ENCODE measurements at places on chromosomes 11 and 22. TPM values are rescaled to one million over a fixed set of nuclear protein-coding genes. Genes with fewer than 3 reads are reported as not detected.

GRCh38 chr11:28773606-28774005 lies 665.4 kb downstream of the METTL15 start:
- no peak for DNase-seq

GRCh38 chr22:45644714-45645113 lies 26.9 kb upstream of the ATXN10 start:
- no peak for DNase-seq

- DNase-seq: no peak
Measured at GRCh38 chr22:42979606-42980005, 35.3 kb downstream of the PACSIN2 start.

DNA sequence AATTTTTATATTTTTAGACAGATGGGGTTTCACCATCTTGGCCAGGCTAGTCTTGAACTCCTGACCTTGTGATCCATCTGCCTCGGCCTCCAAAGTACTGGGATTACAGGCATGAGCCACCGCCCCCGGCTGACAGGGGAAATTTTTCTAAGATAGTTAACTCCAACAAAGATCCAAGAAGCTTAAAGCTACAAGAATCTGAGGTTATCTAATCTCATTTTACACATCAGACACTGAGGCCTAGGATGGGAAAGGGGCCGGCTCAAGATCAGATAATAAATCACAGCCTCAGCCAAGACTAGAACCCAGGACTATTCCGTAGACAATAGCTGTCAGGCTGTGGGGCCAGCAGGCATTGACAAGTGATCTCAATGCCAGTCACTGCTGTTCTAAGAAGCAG lies 94.0 kb downstream of the AMBRA1 start:
- DNase-seq: no peak

- DNase-seq: no peak
Measured at GRCh38 chr11:46306296-46306853, 28.9 kb downstream of the CREB3L1 start.

GRCh38 chr11:11963842-11964773 lies 44.3 kb downstream of the DKK3 start:
- no peak for DNase-seq

GRCh38 chr11:128367573-128367972 lies 219.8 kb downstream of the ETS1 start:
- no peak for DNase-seq

- DNase-seq: no peak
Measured at GRCh38 chr11:121688055-121688491, 235.3 kb upstream of the SORL1-AS1 start.

- no peak for DNase-seq
Measured at GRCh38 chr22:25582946-25583345, 18.5 kb downstream of the GRK3 start.

- peak; percentile 70 for DNase-seq
Measured at GRCh38 chr11:119108146-119108856, 1.2 kb downstream of the C2CD2L start.

- no peak for DNase-seq
Measured at GRCh38 chr22:37409459-37410050, 17.7 kb downstream of the ELFN2 start.

DNA sequence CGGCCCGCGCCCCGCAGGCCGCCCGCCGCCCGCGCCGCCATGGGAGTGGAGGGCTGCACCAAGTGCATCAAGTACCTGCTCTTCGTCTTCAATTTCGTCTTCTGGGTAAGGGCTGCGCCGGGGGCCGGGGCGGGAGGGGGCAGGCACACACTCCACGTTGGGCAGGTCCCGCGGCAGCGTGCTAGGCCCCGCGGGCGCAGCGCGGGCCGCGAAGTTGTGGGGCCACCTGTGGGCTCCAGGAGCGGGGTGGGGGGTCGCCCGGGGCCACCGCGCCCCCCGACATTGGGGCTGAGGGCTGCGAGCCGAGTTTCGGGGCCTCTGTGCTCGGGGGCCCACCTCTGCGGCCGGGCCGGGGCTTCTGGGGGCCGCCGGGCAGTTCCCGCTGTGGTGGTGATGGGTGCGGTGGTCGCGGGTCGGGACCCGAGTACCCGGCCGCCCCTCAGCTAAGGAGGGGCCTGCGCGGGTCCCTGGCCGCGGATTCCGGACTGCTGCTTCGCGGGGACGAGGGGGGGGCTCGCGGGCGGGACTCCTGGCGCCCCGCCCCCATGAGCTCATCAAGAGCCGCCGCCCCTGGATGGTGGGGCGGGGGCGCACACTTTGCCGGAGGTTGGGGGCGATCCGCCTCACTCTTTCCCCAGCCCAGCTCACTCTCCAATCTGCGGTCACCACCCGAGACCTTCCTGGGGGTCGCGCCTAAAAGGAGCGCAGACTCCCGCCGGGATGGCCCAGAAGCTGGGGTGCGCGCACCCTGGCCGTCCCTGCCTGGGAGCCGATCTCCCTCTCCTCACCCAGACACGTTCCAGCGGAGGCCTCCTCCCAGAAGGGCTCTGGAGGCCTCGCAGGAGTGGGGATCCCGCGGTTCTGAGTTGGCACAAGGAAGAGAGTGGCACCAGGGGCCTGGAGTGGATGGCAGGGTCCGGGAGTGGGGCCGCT lies 667 bp downstream of the CD81 start:
- peak; percentile 73 for DNase-seq

GRCh38 chr22:32083814-32084213 lies 40.8 kb downstream of the SLC5A1 start:
- no peak for DNase-seq

- DNase-seq: no peak
Measured at GRCh38 chr11:19392321-19392720, 151.6 kb upstream of the E2F8 start.

GRCh38 chr11:130866831-130867230 lies 49.4 kb downstream of the SNX19 start:
- no peak for DNase-seq

DNA sequence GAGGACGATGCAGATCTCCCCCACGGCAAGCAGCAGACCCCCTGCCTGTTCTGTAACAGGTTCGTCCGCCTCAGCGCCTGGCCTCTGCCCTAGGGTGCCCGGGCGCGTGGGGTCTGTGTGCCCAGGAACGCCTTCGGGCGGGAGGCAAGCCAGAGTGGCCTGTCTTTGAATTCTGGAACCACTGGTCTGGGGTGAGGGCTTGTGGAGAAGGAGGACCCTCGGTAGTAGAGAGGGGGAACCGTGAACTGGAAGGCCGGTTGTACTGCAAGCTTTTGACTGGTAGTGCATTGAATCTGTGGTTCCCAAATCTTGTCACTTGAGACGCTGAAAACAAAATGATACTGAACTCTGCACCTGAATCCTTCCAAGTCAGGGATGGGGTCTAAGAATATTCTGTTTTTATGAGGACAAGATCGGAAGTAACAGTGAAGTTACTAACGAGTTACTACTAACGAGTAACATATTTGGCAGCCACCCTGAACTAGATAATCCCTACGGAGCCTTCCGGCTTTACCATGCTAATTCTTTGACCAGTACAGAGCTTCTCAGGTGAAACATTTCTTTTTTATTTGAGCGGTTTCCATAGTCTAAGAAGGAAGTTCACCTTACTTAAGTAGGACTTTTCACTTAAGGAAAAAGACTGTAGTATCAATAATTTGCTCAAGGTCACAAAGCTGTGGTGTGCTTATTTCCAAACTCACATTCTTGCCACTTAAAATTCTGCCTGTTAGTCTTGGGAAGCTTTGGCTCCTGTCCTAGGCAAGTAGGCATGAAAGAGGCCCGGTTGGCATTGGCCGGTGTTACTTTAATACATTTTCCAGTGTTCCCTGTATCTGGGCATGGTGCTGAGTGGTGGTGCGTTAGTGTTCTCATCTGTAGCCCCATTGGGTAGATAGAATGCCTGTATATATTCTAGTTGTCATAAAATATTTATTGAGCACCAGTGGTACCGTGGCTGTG lies 860 bp downstream of the PRMT3 start:
- no peak for DNase-seq

GRCh38 chr11:118198370-118198769 lies 21.9 kb upstream of the SCN2B start:
- peak; percentile 77 for DNase-seq

GRCh38 chr11:78952890-78953289 lies 378.2 kb upstream of the NARS2 start:
- no peak for DNase-seq

DNA sequence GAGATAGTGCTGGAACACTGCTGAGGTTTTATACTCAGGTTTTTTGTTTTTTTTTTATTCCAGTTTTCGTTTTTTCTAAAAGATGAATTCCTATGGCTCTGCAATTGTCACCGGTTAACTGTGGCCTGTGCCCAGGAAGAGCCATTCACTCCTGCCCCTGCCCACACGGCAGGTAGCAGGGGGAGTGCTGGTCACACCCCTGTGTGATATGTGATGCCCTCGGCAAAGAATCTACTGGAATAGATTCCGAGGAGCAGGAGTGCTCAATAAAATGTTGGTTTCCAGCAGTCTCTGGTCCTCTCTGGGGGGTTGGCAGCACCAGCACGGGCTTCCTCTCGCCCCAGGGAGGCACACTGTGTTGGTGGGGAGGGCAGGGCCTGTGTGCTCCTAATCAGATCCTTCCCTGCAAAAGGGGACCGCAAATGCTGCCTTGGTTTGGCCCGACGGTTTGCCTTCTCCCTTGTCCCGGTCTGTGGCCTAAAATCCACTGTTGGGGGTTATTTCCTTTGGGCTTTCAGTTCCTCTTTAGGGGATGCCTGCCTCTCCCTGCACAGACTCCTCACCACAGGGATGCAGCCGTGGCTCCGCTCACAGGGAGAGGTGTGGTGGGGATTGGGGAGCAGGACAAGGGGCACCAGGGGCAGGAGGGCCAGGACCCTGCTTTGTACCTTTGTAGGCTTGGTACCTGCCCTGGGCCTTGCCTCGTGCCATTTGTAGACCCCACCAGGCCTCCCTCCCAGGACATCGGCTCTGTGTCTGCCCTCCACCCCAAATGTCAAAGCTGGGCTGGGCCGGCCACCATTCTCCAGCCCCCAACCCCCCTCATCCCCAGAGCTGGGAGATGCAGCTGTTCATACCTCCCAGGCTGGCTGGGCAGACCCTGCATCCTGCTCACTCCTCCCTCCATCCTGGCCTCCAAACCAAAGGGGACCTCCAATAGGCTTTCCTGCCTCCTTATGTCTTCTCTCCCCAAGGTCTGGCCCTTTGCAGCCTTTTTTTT lies 13.5 kb downstream of the MCAT start:
- no peak for DNase-seq

- DNase-seq: peak; percentile 87
Measured at GRCh38 chr11:11798586-11799438, 43.0 kb upstream of the USP47 start.

DNA sequence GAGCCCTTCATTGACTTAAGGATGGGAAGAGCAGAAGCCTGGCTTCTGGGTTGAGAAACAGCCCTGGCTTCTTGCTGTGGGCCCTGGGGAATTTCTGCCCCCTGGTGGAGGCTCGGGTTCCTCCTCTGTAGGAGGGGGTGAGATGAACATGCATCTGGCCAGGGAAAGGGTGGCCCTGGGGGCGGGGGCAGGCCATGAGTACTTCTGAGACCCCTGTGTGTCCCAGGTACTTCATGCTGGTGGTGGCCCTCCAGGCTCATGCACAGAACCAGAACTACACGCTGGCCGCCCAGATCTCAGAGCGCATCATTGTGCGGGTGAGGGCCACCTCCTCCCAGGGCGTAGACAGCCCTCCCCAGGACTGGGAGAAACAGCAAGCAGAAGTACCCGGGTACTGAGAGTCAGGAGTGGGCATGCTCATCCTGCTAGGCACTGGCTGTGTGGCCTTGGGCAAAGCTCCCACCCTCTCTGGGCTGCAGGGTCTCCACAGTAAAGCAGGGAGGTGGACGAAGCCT lies 15.8 kb downstream of the TMEM258 start:
- no peak for DNase-seq

DNA sequence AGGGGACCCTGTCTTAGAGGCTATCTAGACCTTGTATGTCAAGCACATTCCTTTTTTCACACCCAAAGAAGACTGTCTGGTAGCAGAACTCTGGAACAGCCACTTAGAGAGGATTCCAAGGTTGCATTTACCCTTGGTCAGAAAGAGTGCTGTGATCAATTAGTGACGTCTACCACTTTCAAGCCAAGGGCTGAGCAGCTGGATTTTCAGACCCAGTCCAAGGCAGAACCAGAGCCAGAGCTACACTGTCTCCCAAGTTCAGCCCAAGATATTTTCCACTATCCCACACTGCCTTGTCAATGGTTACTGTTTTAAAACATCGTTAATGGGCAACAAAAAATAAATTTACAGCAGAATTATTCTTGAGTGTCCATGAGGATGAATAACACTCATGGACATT lies 24.0 kb downstream of the ABCC8 start:
- DNase-seq: no peak

DNA sequence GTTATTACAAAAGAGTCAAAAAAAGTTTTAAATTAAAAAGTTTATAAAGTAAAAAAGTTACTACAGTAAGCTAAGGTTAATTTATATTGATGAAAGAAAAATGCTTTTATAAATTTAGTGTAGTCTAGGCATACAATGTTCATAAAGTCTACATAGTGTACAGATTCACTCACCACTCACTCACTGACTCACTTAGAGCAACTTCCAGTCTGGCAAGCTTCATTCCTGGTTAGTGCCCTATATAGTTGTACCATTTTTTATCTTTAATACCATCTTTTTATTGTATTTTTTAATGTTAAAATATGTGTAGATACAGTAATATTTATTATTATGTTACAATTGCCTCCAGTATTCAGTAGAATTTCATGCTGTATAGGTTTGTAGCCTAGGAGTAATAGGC lies 2.6 kb upstream of the MMP10 start:
- DNase-seq: no peak

DNA sequence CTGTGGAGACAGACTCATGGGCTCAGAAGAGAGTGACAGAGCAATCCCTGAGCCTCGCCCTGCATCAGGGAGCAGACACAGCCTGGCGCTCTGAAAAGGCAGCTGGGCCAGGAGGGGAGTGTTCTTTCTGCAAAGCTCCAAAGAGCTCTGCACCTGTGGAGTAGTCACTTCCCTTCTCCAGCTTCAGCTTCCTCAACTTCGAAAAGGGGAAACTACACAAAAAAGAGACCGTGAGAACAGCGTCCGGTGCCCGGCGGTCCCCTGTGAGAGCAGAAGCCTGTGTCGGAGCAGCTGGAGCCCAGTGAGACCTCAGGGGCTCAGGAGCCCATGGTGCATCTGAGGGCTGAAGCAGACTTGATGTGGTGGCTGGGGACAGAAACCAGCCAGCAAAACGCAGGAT lies 35.1 kb downstream of the TP53I11 start:
- no peak for DNase-seq

GRCh38 chr11:59423835-59424234 lies 2.4 kb downstream of the OR5A2 start:
- no peak for DNase-seq

The TCP11L1 gene
- total RNA-seq: 12.7 TPM

The HORMAD2 gene
- total RNA-seq: not detected

The E2F8 gene
- total RNA-seq: 3.0 TPM

The CECR2 gene
- 10.0 TPM for total RNA-seq

The LPXN gene
- total RNA-seq: 14.7 TPM

The CST6 gene
- 1.1 TPM for total RNA-seq

The OSBP2 gene
- 4.3 TPM for total RNA-seq

The THAP12 gene
- total RNA-seq: 51.4 TPM

The MMP13 gene
- not detected for total RNA-seq

The ANGPTL5 gene
- total RNA-seq: not detected

The OR6A2 gene
- 0.68 TPM for total RNA-seq

The OR51E2 gene
- total RNA-seq: 7.4 TPM

The FERMT3 gene
- 15.5 TPM for total RNA-seq

The RAG2 gene
- total RNA-seq: not detected

The ARHGEF12 gene
- total RNA-seq: 163 TPM

The PAX6 gene
- not detected for total RNA-seq
